ENCODE measurements at places on chromosomes 6 and 20. TPM values are rescaled to one million over a fixed set of nuclear protein-coding genes. Genes with fewer than 3 reads are reported as not detected.

The COL21A1 gene
- total RNA-seq = 9.9 TPM

The HNF4A gene
- total RNA-seq = not detected

The RUNX2 gene
- total RNA-seq = 0.34 TPM

The MYB gene
- total RNA-seq = under 0.01 TPM

The PRSS16 gene
- 12.6 TPM for total RNA-seq

The BNIP5 gene
- not detected for total RNA-seq

The OPN5 gene
- total RNA-seq = not detected

The SPATA25 gene
- 1.00 TPM for total RNA-seq

The MEP1A gene
- 0.07 TPM for total RNA-seq

The FKBP5 gene
- 131 TPM for total RNA-seq

The TAGAP gene
- 0.34 TPM for total RNA-seq

The COL9A3 gene
- total RNA-seq = 0.14 TPM

The ISM1 gene
- total RNA-seq = 0.34 TPM

The HLA-DPA1 gene
- 0.14 TPM for total RNA-seq

The PTGIS gene
- not detected for total RNA-seq

The BTN3A1 gene
- total RNA-seq = 4.1 TPM

The SRSF12 gene
- 0.34 TPM for total RNA-seq

The RIMS4 gene
- not detected for total RNA-seq

The TPX2 gene
- 2.6 TPM for total RNA-seq

The SMIM13 gene
- total RNA-seq = 35.5 TPM

The RAB44 gene
- under 0.01 TPM for total RNA-seq

The KCNQ5 gene
- 3.0 TPM for total RNA-seq

The ABHD16A gene
- 30.8 TPM for total RNA-seq

The GJA10 gene
- not detected for total RNA-seq

The PDE7B gene
- total RNA-seq = 0.14 TPM

The SYCP2L gene
- total RNA-seq = 2.4 TPM

The OR2B6 gene
- not detected for total RNA-seq

The PTK6 gene
- 35.2 TPM for total RNA-seq

The FAM217A gene
- not detected for total RNA-seq

The TNFRSF6B gene
- total RNA-seq = 5.5 TPM

The MAP7 gene
- 48.5 TPM for total RNA-seq

The PRICKLE4 gene
- 1.1 TPM for total RNA-seq

The RAET1G gene
- total RNA-seq = 65.6 TPM

The POU3F2 gene
- not detected for total RNA-seq

The MMUT gene
- 20.9 TPM for total RNA-seq

The SMLR1 gene
- total RNA-seq = not detected

The CRIP3 gene
- total RNA-seq = not detected

The ANGPT4 gene
- not detected for total RNA-seq

The ENPP5 gene
- 0.34 TPM for total RNA-seq

The TUBB1 gene
- not detected for total RNA-seq
